Stimulated activated CD4-positive, alpha-beta T cell treated with anti-CD3 and anti-CD28 coated beads, Interleukin-1b, Interleukin-23, amount 100 ng/mL, for 1 hour (primary cell): ENCODE measurements at places on chromosomes 7 and 10.

- no peak for DNase-seq
Observed at GRCh38 chr7:138750473-138750872, 47.3 kb upstream of the TMEM213 start.

GRCh38 chr10:91190388-91190870, 30.0 kb upstream of the PCGF5 start:
- DNase-seq, result no peak

- DNase-seq, result no peak
Observed at GRCh38 chr10:37992083-37992482, 15.6 kb upstream of the ZNF25 start.

GRCh38 chr7:12715372-12716133, 28.1 kb downstream of the ARL4A start:
- no peak for DNase-seq

DNA sequence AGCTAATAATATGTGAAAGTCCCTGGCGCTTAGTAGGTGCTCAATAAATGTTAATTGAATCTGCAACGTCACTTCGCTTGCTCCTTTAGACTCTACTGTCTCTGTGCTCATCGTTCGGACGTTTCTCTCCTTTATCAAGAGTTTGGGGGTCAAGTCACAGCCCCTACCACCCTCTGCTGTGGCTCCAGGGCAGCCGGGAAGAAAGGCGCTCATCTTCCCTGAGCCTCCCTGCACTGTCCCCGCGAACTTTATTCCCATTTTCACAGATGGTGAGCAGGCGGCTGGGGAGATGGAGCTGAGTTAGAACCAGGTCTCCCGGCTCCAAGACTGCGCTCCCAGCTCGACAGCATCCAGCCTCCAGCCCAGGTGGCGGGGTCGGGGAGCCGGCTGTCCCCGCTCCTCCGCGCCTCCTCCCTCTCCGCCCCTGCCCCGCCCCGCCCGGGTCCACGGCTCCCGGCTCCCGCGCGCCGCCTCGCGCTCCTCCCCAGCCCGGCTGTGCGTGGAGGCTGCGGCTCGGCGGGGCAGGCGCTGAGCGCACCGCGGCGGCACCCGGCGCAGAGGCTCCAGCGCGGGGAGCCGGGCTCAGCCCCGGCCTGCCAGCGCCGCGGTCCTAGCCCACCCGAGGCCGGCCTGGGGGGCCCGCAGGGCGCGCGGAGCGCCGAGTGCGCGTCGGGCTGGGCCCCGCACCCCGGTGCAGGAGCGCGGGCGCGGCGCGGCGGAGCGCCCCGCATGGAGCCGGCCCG, at the start of gene CLEC2L:
Gene CLEC2L (plus strand): TSS at position 487 of the 743 bp plus-strand sequence. CDS start 243 bp downstream, at position 730.
- no peak for DNase-seq

GRCh38 chr7:115229401-115230105, 307.7 kb downstream of the MDFIC start:
- no peak for DNase-seq

DNA sequence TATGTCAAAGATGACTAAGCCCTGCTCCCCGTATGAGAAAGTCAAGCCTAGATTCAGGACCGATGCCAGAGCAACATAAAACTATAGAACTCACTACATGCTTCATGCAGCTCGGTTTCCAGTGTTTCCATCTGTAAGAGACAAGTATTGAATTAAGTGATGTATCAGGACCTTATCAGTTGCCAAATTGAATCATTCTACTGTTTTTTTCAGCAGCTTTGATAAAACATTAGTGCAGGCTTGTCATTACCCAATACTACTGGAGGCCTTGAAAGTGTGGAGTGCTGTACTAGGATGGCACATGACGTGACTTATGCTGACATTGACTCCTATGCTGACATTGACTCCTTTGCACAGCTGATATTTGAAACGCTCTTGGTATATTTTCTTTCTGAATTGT, 10.8 kb upstream of the NRP1 start:
- no peak for DNase-seq

GRCh38 chr10:5890452-5890915, 441 bp downstream of the FBH1 start:
- DNase-seq, result no peak

- DNase-seq, result no peak
Observed at GRCh38 chr7:157652954-157653826, 316.4 kb downstream of the DNAJB6 start.

- DNase-seq, result no peak
Observed at GRCh38 chr10:77833225-77833624, 93.3 kb downstream of the DLG5 start.

DNA sequence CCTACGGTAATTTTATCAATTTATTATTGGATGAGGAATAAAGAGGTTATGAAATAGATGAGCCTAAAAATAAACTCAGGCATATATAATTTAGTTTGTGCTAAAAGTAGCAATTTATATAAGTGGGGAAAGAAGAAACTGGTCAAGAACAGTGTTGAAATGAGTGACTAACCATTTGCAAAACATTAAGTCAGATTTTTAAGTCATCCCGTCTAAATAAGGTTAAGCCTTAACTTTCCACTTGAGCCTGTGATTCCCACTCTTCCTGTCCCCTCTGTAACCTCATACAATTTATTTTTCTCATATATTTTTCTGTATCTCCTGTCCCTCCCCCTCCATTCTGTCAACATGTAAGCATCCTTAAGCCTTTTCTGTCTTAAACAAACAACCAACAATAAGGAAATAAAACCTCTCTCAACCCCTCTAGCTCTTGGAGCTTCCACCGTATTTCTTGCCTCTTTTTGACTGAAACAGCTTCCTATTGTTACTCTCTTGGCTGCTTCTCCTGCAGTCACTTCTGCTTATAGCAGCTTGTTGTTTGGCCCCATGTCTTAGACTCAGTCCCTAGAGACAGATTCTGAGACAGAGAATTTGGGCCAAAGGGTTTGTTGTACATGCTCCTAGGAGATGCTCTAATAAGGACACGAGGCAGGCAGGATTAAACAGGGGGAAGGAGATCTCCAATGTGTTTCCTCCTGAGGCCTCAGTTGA, 109.7 kb downstream of the GNAI1 start:
- DNase-seq, result no peak

DNA sequence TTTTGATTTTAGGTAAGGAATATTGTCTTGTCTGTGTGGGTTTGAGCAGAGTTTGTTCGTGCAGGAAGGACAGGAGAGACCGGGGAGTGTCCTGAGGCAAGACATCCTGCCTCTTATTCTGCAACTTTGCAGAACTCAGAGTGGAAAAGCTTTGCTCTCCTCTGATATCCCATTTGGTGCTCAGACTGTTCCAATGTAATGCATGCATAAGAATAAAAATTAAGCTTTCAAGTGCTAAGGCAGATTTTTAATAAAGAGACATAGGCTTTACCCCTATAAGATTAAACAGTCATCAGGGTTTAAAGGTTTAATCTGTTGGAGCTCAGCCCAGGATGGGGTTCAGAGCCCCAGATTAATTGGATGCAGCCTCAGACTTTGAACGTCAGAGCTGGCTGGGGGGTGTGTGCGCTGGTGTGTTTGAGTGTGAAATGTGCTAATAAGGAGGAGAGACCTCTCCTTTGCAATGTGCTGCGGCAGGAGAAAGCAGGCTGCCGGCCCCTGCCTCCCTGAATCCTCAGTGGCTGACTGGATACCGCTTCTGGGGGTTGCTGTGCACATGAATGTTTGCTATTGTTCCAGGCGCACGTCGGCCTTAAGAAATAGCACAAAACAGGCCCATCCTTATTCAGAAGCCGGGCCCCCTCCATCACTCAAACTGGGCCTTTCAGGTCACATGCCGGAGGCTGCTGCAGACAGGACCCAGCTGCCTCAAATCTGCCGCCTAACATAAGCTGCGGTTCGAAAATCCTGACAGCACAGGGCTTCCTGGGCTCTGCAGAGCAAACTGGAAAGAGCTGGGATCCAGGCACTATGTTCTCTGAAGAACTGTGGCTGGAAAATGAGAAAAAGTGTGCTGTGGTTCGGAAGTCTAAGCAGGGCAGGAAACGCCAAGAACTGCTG, 84.1 kb upstream of the PRR15 start:
- no peak for DNase-seq

DNA sequence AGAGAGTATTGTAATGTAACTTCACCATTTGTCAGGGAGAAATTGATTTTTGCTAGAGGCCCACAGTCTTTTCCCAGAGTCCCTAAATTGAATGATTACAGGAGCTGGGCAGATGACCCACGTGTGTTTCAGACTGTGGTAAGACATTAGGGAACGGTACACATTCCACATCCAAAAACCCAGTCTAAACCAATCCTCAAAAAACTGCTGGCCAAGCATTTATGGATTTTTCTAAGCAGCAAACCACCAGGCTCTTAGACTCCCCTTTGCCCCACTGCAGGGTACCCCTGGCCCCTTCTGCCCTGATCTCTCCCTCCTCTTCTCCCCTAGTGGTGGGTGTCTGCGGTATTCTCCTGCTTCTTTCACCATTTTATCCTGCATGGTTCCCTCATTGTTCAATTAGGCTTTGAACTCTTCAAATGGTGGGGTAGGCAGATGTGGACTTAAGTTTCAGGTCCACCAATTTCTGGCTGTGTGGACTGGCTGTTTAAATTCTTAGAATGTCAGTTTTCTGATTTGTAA, 135.5 kb upstream of the SORCS3 start:
- DNase-seq, result no peak

GRCh38 chr10:108894402-108895301, 1028.7 kb downstream of the XPNPEP1 start:
- no peak for DNase-seq

- no peak for DNase-seq
Observed at GRCh38 chr10:50614444-50615137, 9.2 kb downstream of the SGMS1 start.

GRCh38 chr10:63480237-63480636, 14.5 kb upstream of the JMJD1C start:
- DNase-seq, result no peak

DNA sequence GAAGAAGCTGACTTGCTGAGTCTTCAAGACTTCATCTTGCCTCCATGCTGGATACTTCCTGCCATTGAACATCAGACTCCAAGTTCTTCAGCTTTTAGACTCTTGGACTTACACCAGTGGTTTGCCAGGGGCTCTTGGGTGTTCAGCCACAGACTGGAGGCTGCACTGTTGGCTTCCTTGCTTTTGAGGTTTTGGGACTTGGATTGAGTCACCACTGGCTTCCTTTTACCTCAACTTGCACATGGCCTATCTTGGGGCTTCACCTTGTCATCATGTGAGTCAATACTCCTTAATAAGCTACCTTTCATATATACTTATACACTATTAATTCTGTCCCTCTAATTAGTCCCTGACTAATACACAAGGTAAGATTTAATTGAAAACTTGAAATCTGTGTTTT, 361.7 kb upstream of the SEMA3C start:
- no peak for DNase-seq

- no peak for DNase-seq
Observed at GRCh38 chr10:117535298-117536071, 7.1 kb upstream of the EMX2 start.

DNA sequence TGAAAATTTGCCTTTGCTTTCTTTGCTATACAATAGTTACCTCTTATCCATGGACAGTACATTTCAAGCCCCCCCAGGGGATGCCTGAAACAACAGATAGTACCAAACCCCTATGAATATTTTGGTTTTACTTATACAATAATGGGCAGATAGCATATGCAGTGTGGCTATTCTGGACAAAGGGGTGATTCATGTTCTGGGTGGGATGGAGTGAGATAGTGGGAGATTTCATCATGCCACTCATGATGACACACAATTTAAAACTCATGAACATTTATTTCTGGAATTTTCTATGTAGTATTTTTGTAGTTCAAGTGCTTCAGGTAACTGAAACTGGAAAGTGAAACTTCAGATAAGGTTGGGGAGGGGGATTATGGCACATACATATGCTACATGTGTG, 12.0 kb downstream of the STARD3NL start:
- DNase-seq, result no peak

- DNase-seq, result no peak
Observed at GRCh38 chr10:62856021-62856420, 39.9 kb upstream of the EGR2 start.

DNA sequence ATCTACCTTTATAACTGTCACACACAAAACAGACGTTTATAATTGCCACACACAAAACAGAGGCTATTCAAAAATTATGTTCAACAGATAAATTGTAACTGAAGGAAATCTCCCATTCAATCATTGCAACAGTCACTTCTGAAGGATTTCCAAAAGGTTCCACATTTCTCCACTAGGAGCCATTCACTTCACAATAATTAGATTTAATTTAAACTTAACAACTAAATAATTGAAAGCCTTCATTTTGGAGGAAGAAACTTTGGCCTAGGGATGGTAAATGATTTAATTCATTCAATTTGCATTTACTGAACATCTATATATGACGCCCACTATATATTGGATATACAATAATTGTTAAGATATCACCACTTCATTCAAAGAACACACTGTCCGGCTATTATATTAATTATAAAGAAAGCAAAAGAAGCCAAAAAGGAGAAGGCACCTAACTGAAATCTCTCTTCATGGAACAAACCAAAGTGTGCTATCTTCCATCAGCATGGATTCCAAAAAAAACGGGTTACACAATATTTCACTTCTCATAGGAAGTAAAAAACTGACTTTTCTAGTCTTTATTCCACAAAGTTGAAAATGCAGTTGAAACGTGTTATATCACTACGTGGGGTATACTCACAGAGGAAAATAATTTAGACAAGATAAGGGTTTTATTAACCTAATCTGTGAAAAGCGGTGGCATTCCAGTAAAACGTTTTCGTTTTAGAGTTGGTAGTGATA, 1.7 kb downstream of the ATAD1 start:
- no peak for DNase-seq

GRCh38 chr10:52558090-52558489, 214.5 kb downstream of the MBL2 start:
- DNase-seq, result no peak

- DNase-seq, result no peak
Observed at GRCh38 chr7:104627516-104627915, 299.1 kb downstream of the LHFPL3 start.

- DNase-seq, result no peak
Observed at GRCh38 chr10:33132626-33133025, 174.6 kb upstream of the ITGB1 start.
